ENCODE measurements at places on chromosomes 1 and 21.
A peak's percentile ranks its signal among the peaks of the same experiment; 100 is the strongest.

DNA sequence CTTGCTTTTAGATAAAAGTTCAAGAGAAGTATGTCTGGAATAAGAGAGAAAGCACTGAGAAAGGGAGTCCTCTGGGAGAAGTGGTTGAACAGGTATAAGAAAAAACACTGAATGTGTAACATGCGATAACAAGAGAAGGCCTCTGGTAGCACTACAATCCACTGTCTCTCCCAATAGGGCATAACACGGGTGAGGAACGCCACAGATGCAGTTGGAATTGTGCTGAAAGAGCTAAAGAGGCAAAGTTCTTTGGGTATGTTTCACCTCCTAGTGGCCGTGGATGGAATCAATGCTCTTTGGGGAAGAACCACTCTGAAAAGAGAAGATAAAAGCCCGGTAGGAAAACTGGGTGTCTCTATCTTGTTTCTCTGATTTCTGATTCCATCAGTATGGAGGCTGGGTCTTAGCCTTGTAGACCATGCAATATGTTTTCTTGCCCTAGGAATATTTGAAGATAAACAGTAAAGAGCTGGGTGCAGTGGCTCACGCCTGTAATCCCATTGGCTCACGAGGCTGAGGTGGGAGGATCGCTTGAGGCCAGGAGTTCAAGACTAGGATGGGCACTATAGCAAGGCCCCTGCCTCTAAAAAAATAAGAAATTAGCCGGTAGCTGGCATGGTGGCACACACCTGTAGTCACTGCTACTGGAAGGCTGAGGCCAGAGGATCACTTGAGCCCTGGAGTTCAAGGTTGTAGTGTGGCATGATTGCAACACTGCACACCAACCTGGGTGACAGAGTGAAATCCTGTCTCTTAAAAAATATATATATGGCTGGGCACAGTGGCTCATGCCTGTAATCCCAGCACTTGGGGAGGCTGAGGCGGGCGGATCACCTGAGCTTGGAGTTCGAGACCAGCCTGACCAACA is 40.4 kb downstream of the DAP3 start:
- peak; percentile 38 for DNase-seq

GRCh38 chr1:206114692-206115640 is 2.2 kb downstream of the AVPR1B start:
- DNase-seq, result no peak

- no peak for DNase-seq
Observed at GRCh38 chr1:159188375-159188788, 16.3 kb upstream of the ACKR1 start.

DNA sequence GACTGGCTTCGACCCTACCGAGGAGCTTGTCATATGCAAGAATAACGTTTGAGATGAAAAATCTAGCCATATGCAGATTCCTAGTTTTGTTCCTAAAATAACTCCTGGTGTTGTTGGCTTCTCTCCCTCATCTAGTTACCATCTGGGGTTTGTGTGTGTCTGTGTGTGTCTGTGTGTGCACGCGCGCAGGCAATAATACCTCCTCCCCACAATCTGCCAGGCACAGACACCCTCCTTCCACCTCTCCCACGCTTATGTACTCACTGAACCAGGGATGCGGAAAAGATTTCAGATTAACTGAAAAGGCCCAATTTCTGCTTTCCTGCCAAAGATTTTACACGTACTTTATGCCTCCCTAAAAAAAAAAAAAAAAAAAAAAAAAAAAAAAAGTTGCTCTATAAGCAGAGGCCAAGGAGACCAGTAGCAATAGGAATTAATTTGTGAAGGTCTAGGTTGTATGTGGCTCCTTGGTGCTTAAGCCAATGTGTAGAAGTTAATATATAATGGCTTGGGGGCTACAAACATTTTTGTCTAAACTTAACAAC is 452.7 kb downstream of the NUF2 start:
- DNase-seq, result no peak

DNA sequence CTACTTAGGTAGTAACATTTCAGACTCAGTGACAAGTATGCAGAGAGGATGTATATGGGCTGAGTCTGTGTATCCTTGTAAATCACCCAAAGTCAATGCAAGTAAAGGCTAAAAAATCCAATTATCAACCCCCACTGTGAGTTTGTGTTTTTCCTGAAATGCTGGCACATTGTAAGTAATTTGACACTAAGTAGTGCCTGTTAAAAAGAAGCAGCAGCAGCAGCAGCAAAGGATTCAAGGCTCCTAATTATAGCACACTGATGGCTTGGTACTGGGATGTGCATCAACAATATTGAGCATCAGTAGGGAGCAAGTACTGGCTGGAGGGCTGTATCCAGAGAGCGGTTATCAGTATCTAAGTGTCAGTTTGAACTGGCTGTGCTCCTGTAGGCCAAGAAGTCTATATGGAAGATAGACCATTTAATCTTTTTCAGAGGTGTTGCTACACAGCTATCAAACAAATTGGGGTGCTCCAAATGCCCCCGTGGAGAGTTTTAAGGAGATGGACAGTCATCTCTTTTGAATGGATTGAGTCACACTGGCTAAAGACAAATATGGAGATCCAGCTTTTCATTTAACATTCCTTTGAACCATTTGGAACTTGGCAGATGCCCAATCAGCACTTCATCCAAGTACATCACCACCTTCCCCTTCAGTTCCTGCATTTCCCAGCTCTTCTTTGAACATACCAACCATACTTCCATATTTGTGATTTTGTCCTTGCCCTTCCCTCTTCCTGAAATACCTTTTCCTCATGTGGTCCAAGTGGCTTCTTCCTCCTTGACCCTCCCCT is 241.2 kb upstream of the ST6GALNAC5 start:
- DNase-seq, result peak; percentile 56

- DNase-seq, result no peak
Observed at GRCh38 chr1:157292302-157292701, 154.1 kb upstream of the ETV3 start.

GRCh38 chr1:53265581-53265980 is 27.3 kb upstream of the MAGOH start:
- DNase-seq, result no peak

GRCh38 chr1:35640380-35641232 is 720 bp downstream of the PSMB2 start:
- DNase-seq, result no peak

GRCh38 chr21:44372616-44373015 is 19.2 kb downstream of the TRPM2 start:
- no peak for DNase-seq

GRCh38 chr21:42143111-42143510 is 72.0 kb downstream of the UMODL1 start:
- DNase-seq, result no peak

GRCh38 chr1:246329900-246330299 is 177.2 kb downstream of the SMYD3 start:
- DNase-seq, result no peak

- DNase-seq, result no peak
Observed at GRCh38 chr1:87928623-87929022, 599.9 kb downstream of the LMO4 start.

DNA sequence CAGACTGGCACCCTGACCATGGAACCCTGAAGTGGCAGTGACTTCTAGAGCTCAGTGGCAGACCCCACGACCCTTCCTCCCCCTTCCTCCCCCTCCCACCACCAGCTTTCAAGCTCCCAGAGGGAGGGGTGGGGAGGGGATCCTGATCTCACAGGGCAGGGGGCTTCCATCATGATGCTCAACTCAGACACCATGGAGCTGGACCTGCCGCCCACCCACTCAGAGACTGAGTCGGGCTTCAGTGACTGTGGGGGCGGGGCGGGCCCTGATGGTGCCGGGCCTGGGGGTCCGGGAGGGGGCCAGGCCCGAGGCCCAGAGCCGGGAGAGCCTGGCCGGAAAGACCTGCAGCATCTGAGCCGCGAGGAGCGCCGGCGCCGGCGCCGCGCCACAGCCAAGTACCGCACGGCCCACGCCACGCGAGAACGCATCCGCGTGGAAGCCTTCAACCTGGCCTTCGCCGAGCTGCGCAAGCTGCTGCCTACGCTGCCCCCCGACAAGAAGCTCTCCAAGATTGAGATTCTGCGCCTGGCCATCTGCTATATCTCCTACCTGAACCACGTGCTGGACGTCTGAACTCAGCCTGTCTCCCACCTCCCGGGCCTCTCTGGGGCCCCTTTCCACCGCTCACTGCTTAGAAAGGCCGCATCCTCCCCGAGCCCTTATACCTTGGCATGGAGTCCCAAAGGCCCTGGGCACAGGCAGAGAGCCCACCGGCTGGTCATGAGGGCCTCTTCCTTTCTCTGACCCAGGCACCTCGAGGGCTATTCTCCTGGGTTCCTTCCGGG is 3.9 kb downstream of the NHLH1 start:
- DNase-seq, result peak; percentile 25

DNA sequence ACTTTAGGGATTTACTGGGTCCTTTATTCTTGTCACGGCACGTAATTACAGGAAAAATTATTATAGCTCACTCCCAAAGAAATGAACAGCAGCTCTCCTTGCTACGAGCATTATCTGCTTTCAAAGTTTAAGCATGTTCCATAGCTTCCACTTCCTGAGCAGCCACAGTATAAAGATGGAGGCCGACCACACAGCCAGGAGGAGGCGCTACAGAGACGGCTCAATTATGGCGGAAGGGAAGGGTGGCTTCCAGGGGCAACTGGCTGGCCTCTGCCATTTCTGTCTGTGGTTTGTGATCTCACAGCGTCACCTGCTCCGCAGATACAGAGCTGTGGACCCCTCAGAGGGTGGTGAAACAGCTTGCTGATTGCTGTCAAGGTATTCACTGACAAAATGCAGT is 212.3 kb upstream of the GREM2 start:
- no peak for DNase-seq

DNA sequence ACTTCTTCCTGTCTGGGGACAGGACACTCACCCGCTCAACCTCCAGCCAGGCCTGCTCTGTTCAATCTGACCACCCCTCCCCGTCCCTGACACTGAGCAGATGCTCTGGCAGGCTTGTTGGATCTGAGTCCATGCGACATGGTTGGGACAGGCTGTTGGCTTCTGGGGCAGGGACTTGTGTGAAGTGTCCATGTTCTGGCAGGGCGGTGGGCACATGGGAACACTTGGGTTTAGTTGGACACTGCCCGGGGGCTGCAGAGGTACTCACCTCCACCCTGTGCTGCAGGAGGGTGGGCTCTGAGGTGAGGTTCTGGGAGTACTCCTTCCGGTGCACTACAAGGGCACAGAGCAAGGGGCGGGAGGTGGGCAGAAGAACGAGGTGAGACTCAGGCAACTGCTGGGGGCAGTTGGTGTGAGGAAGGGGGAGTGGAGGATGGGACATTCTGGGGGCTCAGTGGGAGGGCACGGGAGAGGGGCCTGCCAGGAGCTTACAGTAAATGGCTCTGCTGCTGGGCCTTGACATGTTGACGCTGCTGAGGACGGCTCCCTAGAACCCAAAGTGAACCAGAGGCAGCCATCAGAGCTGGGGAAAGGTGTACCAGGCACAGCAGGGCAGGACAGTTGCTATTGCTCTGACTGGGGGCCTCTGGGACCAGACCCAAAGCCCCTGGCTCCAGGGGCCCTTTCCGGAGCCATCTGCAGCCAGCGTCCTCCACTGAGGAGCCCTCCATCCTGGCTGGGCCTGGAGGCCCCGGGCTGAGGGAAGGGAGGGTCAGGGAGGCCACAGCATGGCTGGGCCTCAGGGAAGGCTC is 2.3 kb downstream of the EPS8L3 start:
- no peak for DNase-seq

GRCh38 chr1:51666478-51666877 is 49.6 kb downstream of the OSBPL9 start:
- DNase-seq, result no peak

DNA sequence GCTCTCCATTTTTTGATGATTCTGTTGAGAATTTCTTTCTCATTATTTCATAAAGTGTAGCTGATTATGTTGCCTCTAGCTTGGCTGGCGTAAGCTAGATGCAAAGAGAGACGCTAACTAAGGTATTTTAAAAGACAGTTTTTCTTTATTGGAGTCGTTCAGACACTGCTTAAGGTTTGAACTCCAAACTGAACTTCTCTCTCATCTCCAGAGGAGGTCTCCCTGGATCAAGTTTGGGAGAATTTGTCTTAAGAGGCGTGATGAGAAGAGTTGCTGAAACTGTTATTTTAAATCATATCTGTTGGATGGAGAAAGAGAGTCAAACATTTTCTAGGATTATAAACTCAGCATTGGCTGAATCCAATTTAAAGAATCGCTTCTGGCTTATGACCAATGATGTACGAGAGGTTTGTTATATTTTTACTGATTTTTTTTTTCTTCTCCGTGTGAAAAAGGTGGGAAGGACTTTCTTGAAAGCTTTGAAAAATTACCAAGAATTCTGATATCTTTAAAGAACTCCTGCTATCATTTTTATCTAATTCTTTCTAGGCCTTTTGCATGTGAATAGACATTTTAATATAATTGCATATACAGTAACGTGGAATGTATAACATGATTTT is 34.0 kb downstream of the MAP3K7CL start:
- DNase-seq, result peak; percentile 15

- no peak for DNase-seq
Observed at GRCh38 chr1:201305815-201306214, 22.5 kb downstream of the PKP1 start.

DNA sequence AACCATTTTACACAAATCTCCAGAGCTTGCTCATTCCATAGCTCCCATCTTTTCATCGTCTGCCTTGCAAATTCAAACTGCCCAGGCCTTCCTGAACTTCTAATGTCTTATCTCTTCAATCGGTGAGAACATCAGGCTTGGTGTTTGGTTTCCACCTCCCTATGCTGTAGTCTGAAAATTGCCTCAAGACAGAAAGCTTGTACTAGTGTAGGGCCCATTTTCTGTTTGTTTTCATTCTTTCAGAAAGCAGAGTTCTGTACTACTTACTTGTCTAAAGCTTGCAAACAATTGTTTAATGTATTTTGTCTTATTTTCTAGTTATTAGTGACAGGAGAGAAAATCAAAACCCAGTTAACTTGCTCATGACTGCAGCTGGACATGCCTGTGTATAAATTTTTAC is 16.8 kb downstream of the HOOK1 start:
- DNase-seq, result no peak

DNA sequence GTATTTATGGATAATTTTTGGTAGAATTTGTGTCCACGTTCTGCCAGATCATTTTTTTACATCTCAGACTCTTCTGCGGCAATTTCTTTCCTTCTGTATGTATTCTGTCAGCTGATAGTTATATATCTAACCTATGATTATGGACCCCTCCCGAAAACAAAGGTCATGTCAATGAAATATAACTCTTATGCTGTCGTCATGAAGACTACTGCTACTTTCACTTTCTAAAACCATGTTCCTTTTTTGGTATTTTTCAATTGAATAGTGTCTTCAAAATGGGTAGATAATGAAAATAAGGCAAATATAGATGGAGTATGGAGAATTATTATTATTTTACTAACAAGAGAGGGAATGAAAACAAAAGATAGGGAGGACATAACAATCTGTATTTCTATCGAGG is 3.2 kb downstream of the ANGPTL1 start:
- no peak for DNase-seq

DNA sequence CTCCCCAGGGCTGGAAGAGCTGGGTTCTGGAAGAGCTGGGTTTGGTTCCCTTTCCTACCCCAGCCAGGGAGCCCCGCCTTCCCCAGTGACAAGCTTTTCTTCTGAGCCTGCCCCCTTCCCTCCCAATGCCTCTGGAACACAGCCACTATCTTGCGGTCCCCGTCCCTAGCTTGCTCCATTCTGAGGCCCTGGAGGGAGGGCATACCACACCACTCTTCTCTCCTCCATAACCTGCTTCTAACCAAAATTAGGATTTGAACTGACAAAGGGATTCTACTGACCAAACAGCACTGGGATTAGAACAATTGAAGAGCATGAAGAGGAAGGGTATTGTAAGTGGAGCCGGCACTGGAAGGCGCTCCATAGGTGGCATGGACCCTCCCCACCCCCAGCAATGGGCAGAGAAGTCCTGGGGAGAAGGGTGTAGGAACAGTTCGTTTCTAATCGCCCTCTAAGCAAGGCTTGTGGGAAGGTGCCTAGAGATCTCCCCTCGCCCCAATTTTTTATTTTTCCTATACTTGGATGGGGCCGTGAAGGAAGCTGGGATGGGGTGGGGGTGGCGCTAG is 690 bp downstream of the C1orf216 start:
- no peak for DNase-seq

Measured in NCI-H524 treated with DMSO at 0.1 percent for 48 hours (cell line).